ENCODE measurements at places on chromosomes 4 and X.

DNA sequence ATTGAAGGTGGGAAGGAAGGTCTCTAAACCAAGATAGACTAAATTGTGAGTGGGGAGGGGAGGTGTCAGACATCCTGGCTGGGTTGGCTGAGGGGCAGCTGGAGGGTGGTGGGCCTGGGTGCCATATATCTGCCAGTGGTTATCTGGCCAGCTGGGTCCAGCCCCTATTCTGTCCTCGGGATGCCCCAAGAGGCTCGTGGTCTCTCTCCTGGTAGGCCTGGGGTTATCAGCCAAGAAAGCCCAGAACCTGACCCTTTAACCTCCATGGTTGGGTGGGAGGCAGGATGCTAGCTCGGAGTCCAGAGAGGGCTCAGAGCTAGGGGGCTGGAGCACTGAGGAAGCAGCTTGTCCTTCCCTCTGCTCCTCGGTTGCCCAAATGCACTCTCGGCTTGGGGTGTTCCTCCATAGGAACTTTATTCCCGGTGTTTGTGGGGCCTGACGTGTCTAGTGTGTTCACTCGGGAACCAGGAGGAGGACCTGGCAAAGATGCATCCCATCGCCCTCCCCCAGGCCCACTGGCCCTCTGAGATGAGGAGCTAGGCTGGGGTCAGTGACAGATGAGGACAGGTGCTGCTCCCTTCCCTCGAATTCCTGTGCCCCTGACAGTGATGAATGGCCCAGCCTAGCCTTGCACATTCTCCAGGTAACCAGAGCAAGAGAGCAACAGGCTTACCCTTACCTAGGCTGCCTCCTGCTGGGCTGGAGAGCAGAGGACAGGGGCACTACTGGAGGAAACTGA, 5.2 kb upstream of the EFNB1 start:
- no peak for ATAC-seq

- peak; percentile 45 for ATAC-seq
Measured at GRCh38 chr4:152063621-152064240, 302.9 kb upstream of the GATB start.

DNA sequence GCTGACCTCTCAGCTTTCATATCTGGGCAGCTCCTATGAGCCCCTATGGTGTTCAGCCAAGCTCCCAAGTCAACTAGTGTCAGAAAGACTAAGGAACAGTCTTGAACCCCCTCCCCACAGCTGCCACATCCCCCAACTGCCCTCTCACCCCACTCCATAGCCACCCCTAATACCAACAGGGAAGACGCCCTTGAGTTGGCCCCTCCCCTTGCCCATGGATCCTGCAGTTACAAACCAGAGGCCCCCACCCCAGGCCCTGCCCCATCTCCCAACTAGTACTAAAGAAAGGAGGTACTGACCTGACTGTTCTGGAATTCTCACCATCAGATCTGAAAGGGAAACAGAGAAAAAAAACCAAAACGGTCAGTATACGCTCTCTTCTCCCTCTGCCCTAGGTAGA, 10.2 kb upstream of the IQSEC2 start:
- no peak for ATAC-seq

DNA sequence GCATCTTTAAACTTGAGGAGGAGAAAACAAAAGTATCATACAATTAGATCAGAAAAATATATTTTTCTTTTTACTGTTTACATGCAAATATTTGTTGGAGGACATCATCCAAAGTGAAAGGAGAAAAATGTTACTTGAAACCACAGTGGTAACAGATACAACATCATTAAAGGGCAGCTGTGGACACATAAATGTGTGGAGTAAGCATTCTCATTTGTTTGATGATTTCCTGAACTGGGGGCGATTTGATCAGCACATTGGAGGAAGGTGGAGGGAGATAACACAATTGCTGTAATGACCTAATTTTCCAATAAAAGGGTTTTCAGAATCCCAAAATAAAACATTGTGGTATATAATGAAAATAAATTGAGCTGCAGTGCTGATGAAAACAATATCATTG, 314.5 kb upstream of the HS3ST1 start:
- no peak for ATAC-seq

DNA sequence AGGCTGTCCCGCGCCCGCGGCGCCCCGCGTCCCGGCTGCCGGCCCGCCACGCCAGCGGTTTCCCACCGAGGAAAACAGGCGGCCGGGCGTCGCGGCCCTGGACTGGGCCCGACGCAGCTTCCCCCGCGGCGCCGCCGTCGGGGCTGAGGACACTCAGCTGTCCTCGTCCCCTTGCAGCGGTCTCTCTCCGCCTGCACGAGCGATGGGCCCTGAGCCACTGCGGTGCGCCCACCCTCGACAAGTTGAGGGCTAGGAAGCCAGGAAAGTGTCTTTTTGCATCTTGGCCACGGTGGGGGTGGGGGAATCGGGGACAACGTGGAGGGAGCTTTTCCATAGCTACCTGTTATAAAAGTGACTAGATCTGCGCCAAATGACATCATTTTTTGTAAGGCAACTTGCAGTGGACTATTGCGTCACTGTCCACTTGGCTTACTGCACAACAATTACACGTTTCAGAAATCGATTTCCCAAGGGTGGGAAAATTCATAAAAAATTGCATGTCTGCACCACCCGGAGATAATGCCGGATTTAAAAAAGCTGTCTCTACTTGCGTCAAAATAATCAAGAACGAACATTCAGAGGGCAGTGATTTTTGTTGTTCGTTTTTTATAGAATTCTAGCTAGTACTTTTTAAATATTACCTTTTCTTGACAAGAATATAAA, 1.1 kb downstream of the KLHL15 start:
- peak; percentile 46 for ATAC-seq

GRCh38 chr4:136985683-136986082, 546.6 kb downstream of the PCDH18 start:
- ATAC-seq: no peak

DNA sequence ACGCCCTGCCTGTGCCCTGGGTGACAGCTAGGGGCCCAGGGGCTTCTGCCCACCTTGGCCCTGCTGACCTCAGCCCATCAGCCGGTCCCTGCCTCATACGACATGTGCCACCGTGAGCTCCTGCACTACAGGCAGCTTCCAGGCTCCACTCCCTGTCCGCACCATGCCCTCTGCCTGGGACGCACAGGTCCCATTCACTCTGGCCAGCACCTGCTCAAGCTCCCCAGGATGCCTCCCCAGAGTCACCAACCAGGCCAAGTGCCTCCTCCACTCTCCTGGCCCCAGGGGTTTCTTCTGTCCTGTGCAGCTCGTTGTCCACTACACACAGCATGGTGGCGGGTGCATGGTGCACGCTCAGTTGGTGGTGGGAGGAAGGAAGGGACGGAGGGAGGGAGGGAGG, 20.2 kb upstream of the MRFAP1 start:
- no peak for ATAC-seq

Measured in activated T-helper 17 cell treated with anti-CD3 and anti-CD28 coated beads, Interleukin-2, amount 50 U/mL, for 72 hours (primary cell).